NCI-H1436 (cell line): ENCODE measurements at places on chromosomes 2 and 18.

- no peak for DNase-seq
Observed at GRCh38 chr2:77087987-77088414, 434.2 kb downstream of the LRRTM4 start.

- DNase-seq = no peak
Observed at GRCh38 chr2:111045771-111046444, 74.8 kb upstream of the BCL2L11 start.

DNA sequence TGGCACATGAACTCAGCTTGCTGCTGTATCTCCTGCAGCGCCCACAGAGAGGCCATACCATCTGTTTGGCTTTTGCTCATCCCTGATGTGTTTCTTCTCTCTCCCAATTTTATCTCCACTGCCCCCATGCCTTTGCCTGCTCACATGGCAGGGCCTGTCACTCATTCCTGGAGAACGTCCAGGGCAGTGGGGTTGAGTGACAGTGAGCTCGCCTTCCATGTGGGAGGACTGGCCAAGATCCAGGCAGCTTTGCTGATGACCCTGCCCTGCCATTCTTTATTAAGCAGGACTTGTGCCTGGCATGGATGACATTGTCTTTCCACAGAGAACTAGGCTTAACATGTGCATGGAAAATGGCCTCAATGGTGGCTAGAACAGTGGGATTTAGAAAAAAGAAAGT is 230.5 kb upstream of the THSD7B start:
- DNase-seq = no peak

GRCh38 chr2:181786371-181787228 is 104.9 kb upstream of the ITPRID2 start:
- no peak for DNase-seq

GRCh38 chr2:63614448-63614968 is 25.7 kb downstream of the MDH1 start:
- DNase-seq = no peak

- DNase-seq = no peak
Observed at GRCh38 chr2:71929482-71929772, 218.2 kb downstream of the CYP26B1 start.

- no peak for DNase-seq
Observed at GRCh38 chr2:211237586-211238275, 681.3 kb downstream of the CPS1 start.

DNA sequence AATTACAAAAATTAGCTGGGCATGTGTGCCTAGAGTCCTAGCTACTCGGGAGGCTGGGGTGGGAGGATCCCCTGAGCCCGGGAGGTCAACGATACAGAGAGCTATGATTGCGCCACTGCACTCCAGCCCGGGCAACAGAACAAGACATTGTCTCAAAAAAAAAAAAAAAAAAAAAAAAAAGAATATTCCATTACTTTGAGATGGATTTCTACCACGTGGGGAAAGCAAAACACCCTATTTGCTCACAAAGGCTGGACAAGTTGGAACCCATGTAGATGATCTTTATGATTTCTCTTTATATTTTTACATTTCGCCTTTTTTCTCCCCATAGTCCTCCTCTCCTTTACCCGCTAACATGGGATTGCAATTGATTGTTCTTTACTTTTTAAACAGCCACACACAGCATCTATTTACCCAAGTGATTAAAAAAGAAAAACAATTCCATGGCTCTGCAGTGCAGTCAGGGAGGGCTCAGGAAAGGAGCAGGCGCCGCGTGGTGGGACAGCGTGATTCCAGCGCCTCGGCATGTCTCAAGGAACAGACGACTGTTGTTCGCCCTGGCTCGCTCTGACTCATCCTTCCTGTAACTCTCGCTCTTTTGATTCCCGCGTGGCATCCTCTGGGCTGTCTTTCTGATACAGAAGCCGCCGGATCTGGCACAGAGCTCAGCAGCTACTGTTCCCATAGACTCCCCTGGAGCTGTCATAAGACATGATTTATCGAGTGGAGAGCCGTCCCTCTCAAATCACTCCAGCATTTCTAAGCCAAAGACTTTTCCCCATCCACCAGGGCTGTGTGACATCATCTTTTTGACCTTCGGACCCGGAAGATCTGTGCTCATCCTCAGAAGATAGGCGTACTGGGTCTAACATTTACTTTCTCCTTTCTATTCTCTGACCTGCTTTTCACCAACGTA is 230.4 kb upstream of the AGAP1 start:
- DNase-seq = no peak

- DNase-seq = no peak
Observed at GRCh38 chr2:144310484-144310883, 209.4 kb downstream of the ZEB2 start.

DNA sequence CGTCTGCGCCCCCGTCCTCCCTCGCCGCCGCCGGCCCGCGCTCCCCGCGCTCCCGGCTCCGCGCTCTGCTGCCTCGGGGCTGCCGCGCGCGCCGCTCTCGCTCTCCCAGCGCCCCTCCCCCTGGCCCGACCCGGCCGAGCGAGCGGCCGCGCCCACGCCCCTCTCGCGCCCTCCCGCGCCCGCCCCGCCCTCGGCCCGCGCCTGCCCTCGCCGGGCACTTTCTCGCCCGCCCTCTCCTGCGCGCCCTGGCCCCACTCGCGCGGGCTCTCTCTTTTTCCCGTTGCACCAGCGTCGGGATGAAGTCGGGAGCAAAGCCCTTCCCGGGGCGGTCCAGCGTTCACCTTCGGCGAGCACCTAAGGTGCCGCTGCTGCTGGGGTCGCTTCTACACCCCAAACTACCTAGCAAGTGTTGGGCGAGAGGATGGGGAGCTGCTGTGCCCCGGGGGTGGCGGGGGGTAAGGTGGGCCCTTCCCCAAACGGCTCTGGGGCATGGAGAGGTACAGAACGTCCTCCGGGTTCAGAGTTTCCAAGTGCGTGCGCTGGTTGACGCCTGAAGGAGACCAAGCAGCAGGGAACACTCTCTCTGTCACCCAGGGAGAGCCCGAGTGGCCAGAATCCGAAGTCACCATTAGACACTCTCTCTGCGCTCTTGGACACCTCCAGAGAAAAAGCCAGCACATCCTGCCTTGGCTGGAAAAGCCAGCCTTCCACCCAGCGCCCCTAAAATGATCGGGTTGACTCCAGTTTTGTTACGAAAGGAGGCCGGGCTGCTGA is at the start of gene COLEC12:
Gene COLEC12, minus strand, starts transcription at position 70 of the 774 bp plus-strand sequence. CDS start 187 bp downstream, outside the sequence.
- no peak for DNase-seq

DNA sequence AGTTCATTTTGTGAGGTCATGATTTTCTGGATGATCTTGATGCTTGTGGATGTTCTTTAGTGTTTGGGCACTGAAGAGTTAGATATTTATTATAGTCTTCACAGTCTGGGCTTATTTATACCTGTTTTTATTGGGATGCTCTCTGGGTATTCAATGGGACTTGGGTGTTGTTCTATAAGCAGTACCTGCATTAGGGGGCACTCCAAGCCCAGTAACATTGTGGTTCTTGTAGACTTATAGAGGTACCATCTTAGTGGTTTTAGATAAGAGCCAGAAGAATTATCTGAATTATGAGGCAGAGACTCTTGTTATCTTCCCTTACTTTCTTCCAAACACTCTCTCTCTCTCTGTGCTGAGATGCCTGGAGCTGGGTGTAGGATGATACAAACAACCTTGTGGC is 470.0 kb downstream of the PIK3C3 start:
- no peak for DNase-seq

DNA sequence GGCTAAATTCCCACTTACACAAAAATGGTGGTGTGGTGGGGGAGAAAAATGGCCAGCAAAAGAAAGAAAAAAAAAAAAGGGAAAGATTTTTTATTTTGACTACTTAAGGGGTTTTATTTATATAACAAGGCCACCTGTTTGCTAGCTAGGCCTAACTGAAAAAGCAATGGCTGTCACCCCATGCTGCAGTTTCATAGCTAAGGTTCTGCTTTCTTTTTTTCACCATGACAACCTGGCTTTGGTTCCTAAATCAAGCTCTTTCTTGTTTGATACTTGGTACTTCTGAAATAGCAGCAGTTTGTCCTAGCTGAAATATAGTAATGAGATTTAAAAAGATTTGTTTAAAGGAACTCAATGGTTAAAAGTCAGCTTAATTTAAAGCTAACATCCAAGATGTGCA is 433.2 kb upstream of the MEX3C start:
- no peak for DNase-seq

GRCh38 chr2:8627019-8627691 is 54.7 kb upstream of the ID2 start:
- DNase-seq = peak; percentile 37

- no peak for DNase-seq
Observed at GRCh38 chr2:2146969-2147900, 183.8 kb downstream of the MYT1L start.

DNA sequence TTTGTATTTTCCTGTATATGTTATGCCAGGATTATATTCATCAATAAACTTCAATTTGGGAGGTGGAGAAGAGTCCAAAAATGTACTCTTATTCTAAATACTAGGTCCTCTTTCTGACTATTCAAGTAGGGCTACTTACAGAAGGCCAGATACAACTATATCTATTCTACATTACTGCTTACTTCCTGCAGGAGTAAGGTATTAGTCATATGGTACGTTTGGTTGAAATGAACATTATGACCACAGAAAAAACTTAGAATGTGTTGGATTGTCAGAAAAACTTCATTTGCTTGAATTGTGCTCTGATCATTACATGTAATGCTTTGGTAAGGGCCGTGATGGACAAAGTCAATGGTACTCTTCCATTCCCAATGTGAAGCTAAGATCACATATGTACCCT is 35.0 kb downstream of the STAT4 start:
- no peak for DNase-seq

DNA sequence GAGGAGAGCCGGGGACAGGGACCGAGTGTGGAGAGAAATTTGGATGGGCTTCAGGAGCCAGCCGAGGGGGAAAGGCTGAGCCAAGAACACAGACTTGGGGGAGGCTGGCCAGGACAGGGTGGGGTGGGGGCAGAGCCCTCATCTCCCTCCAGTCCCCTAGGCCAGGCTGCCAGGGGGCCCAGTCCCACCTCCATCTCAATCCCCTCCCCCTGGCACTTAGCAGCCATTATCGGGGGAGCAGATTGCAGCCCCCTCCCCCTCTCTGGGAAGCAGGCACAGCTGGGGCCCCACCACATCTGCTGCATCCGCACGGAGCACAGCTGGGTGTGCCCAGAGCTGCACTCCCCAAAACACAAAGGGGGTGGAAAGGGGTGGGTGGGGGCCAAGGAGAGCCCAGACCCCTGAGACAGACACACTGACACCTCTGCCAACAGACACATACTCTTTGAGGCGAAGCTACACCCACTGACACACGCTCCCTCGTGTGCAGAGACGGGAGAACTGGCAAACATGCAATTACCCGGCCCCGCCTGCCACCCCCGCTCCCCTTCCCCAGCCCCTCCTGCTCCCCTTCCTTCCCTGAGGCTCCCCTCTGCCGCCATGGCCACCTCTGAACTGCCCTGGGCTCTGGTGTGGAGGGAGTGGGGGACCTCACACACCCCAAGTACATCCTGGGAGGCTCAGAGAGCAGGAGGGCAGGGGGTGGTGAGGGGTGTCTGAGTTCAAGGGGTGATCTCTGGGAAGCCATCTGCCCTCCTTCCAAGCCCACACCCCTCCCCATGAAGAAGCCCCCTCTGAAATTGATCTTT is 5.1 kb upstream of the ASIC4 start:
- no peak for DNase-seq

GRCh38 chr2:53827398-53828175 is 32.2 kb downstream of the GPR75 start:
- DNase-seq = no peak

- DNase-seq = no peak
Observed at GRCh38 chr2:15971831-15972522, 31.6 kb downstream of the MYCN start.

DNA sequence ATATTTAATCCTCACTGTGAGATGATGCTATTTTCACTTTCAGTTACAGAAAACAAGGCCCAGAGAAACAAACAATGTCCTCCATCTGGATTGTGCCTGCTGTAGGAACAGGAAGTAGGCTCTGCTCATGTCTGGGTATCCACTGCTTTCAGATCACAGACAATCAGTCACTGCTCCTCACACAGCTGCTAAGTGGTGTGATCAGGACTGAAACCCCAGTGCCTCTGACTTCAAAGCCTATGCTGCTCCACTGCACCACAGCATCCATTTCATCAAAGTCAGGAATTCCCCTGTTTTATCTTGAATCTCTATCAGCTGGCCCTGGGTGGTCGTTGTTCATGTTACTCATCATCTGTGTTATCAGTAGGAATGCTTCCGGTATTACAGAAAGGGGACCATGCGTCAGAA is 303.8 kb upstream of the TRIB2 start:
- no peak for DNase-seq

DNA sequence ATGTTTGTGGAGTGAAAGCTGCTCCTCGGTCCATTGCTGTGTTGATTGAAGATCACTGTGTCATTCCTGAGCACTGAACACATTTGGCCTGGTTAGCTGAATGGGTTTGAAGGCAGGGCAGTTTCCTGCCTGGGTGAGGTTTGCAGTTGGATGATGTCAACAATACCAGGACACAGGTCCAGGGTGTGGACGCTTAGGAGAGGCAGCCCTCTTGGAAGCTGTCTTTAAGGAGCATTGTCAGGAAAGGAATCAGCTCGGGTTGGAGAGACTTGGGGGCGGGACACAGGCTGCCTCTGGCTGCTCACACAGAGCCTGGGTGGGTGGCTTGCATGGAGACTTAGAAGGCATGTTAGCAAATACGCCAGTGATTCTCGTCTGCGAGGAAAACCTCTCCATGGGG is 237.7 kb downstream of the SEPTIN10 start:
- no peak for DNase-seq

GRCh38 chr18:60372596-60372995 is at the start of gene MC4R:
Gene MC4R, minus strand, starts transcription at chr18:60372775. Its CDS starts 426 bp downstream, at chr18:60372349.
- DNase-seq = peak; percentile 88

- no peak for DNase-seq
Observed at GRCh38 chr18:79257480-79257879, 138.2 kb upstream of the NFATC1 start.
